NCI-H1417 treated with DMSO at 0.1 percent for 48 hours (cell line): ENCODE measurements at places on chromosomes 1 and 21.

DNA sequence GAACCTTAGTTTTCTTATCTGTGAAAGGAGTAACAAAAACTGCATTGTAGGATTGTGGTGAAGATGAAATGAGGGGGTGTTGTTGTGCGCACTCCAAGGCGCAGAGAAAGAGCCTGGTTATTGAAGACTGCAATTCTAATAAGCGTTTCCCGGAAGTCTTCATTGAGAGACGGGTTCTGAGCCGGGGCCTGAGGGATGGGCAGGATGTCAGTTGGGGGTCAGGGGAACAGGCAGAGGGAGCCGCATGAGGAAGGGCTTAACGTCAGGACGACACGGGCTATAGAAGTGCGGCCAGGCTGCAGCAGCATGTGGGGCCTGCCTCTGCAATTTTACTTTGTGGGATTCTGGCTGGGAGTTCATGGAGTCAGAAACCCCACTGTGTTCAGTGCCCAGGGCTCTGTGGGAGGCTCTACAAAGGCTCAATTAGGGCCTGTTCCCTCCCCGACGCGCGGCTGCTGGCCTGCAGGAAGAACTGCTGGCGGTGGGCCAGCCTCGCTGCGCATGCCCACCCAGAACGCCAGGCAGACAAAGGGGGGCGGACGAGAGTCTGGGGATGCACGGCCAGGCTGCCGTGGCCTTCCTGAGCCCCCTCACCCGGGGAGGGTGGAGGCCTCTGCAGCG is 20.7 kb downstream of the TRIM62 start:
- DNase-seq: peak; percentile 63

GRCh38 chr21:38459490-38459889 is 38.8 kb downstream of the ERG start:
- DNase-seq: no peak

GRCh38 chr1:36691374-36691773 is 208.7 kb upstream of the CSF3R start:
- DNase-seq: no peak

DNA sequence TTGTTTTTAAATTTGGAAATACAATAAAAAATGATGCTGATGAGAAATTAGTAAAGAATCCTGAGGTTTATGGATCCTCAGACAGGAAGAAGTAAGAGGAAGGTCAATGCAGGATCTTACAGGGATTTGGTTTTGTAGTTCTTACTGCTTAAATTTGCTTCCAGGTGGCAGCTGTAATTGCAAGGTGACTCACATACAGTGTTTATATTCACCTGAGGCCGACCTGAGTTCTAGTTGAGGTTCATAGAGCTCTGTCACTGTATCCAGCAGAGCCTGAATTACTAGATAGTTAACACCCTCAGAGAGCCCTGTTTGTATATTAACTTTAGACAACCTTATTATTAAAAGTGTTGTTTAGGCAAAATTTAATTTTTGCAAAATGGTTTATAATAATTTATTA is 1.4 kb upstream of the WDR26 start:
- DNase-seq: no peak

DNA sequence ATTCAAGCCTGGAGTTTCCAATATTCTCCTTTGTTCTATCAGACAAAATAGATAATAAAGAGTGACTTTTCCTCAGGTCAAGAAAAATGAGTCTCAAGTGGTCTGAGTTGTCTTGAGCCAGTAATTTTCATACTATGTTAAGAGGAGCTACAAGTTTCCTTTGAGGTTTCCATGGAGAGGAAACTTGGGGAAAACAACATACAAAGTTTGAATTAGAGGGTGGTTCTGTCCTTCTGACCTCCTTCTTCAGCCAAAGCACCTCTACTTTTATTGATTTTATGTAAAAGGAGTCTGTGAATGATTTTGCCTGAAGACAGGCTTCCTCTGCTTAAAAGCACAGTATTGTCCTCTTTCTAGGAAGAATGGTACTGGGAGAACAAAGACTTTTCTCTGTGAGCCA is 497.2 kb upstream of the PKN2 start:
- no peak for DNase-seq

DNA sequence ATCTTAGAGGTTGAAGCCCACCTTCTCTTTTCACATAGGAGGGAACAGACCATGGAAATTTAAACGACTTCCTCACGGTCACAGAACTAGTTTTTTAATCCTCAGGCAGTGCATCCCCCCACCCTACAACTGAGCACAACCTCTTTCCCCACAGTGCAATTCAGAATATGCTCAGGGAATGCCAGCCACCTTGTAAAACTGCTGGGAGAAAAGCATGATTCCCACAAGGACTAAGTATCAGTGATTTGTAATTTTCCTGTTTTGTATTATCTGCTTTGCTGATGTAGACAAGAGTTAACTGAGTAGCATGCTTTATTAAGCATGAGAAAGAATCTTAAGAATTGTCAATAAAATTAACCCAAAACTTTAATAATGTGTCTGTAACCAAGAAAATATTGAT is 23.8 kb downstream of the TMEM50A start:
- DNase-seq: no peak
